ENCODE measurements at places on chromosomes 5 and 9.
A peak's percentile ranks its signal among the peaks of the same experiment; 100 is the strongest.

DNA sequence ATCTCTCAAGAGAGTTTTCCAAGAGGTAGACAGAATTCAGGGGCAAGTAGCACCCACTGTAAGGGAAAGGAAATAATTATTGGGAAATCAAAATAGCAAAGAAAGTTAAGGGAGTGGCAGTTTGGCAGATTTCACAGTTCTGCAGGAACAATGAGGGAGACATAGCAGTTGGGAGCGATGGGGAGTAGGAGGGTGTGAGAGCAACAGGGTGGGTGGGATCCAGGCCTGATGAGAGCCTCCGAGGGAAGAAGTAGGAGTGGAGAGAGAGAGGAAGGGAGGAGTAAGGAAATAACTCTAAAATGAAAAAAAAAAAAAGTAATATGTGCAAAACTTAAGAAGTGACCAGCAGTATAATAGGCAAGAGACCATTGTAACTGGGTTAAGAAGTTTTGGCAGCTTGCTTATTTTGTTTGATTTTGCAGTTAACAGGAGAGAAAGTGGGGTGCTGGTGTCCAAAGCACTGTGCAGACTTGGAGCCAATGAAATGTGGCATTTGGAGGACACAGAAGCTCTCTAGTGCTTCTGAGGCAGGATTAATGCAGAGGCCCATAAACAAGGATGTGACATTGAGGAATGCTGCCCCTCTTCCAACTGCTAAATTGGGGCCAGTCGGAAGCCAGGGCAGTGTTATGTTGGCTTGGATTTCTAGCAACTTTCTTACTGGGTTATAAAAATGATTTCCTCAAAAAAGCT is 10.2 kb downstream of the TNFAIP8 start:
- no peak for DNase-seq

GRCh38 chr5:149667829-149668330 is 62.2 kb upstream of the PPARGC1B start:
- DNase-seq = no peak

- DNase-seq = no peak
These were observed 154.0 kb upstream of the NFIL3 start for GRCh38 chr9:91577633-91578061.

- DNase-seq = no peak
These were observed 2.7 kb downstream of the PRRC2B start for GRCh38 chr9:131396626-131397025.

GRCh38 chr9:134851020-134851419 is 29.6 kb upstream of the FCN2 start:
- no peak for DNase-seq

DNA sequence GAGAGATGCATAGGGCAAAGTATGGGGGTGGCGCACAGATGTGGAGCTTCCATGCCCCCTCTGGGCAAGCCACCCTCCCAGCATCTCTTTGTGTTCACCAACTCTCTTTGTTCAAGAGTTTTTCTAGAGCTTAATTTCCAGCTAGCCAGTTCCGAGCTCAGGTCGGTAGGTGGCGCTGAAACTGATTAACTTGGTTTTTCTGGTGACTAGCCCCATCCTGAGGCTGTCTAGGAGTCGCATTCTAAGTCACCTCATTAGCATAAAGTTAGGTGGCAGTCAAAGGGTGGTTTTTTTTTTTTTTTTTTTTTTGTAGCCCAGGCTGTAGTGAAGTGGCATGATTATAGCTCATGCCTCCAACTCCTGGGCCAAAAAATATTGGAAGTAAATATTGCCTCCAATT is 476.4 kb downstream of the KDM4C start:
- peak; percentile 22 for DNase-seq

- DNase-seq = peak; percentile 63
These were observed 85.5 kb downstream of the TEK start for GRCh38 chr9:27194401-27195091.

DNA sequence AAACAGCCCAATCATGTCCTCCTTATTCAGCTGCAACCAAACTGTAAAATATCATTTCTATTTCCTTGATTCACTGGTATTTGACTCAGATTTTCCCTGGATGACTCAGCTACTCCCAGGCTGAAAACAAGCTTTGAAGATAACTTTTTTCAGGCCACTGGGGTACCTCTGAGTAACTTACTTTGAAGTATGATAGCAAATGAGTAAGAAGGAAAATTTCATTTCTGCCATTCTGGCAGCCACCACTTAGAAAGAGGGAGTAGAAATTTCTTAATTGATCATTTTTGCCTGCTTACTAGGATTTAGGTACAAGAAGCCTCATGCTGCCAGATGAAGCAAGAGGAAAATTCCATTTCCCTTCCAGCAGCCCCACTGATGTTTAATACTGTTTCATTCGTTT is 247.4 kb downstream of the PRELID2 start:
- peak; percentile 63 for DNase-seq

GRCh38 chr9:16579872-16580432 is 290.5 kb downstream of the BNC2 start:
- no peak for DNase-seq

- DNase-seq = peak; percentile 88
These were observed 175.1 kb upstream of the PITX1 start for GRCh38 chr5:135208903-135209721.

DNA sequence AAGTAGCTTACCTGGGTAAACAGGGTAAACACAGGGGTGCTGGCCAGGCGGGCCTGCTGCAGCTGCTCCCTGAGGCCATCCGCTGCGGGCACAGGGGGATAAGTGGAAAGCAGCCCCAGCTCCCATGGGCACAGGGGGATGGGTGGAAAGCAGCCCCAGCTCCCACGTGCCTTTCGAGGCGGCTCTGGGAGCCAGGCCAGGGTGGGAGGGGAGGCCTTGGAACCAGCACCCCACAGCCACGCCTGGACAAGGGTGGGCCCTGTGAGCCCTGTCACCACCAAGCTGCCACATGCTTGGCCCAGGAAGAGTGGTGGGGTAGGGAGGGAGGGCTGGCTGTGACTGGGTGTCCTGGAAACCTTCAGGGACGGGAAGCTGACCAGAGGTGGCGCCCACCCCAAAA is 7.8 kb upstream of the CARD9 start:
- no peak for DNase-seq

DNA sequence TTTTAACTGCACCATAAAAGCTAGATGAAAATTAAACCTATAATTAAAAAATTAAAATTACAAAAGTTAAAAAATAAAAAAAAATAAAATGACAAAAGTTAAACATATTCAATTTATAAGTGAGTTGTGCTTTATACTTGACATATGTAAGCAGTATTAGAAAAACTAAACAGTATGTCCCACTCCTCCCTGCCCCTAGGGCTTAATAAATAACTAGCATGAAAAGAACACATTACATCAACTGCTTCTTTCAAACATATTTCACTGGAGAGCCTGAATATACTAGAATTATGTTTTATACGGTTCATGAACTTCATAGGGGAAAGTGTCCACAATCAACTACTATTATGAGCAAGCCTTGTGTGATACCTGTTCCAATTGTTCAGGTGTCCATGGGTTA is 47.6 kb downstream of the ECPAS start:
- DNase-seq = no peak

GRCh38 chr9:132498531-132499210 is 83.7 kb upstream of the BARHL1 start:
- DNase-seq = peak; percentile 59

DNA sequence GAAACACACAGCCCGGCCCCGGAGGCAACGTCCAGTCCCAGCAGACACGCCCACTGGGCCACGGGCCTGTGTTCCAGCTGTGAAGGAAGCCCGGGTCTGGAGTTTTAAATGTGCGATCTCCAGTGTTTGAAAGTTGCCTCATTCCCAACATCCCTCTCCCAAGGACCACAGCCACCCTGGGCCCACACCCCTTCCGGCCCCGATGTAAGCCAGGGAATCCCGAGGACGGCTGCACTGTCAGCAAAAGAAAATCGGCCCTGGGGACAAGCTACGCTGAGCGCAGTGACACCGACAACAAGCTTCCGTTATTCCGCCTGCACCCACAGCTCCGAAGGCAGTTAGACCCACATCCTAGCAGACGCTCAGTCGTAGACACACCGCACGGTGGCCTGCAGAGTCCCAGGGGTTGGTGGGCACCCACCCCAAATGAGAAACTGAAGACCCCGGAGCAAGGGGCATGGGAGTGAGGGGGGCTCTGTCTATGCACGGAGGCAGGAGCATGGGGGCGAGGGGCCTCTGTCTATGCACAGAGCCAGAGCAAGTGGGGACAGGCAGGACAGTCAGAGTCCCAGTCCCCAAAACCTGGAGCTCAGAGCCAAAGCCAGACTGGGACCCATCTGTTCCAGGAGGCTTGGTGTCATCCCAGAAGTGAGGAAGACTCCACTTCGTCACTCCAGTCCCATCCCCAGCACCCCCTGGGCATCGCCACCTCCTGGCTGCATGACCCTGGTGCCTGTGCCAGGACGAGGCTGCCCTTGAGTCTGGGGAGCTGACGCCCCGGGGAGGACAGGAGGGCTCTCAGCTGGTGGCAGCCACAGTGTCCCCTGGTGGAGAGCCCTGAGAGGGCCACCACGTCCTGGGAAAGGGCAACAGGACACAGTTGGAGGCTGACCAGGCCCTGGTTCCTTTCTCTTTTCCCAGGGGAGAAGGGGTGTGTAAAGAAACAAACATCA is 23.4 kb downstream of the GLT6D1 start:
- no peak for DNase-seq

GRCh38 chr9:124810663-124811355 is 33.9 kb downstream of the OLFML2A start:
- peak; percentile 90 for DNase-seq

DNA sequence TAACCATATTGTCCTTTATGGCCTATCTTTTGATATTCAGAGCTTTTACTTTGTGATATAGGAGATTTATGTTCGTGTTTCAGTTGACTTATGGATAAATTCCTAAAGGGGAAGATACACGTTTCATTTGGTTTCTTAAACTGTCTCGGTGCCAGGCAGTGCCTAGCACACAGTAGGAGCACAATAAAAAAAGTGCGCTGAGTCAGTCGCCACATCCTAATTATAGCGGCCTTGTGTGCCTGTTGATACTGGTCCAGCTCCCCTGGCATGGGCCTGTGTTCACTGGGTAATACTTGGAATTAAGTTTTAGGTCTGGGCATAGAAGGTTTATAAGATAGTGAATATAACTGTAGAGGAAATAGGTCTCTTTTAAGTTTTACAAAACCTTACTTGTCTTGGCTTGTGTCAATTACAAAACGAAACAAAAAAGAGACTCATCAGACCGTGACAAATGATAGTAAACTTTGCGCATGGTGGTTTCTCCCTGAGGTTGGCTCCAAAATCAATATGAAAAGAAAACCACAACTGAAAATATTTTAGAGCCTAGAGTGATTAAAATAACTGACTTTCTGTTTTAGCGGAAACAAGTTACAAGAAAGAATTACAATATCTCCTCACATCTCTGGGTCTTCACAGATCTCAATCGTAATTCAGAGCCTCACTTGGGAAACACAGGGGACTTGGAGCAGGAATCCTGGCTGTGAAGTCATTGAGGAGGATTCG is 84.8 kb downstream of the MVB12B start:
- no peak for DNase-seq

DNA sequence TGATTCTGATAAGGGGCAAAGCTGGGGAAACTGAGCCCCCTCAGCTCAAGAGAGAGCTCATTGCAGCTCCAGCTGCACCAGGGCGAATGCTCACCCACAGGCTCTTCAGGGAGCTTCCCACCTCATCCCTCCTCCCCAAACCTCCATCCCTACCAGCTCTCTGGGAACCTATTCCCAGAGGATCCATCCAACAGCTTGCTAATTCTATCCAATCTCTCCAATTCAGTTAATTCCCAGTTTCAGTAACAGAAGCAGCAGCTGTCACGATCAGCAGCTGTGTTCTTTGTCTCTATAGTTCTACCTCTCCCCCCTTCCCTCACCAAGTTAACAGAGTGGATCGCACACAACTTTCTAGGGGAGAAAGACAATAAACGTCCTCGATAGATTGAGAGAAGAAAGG is 135.5 kb upstream of the EFNA5 start:
- DNase-seq = no peak

DNA sequence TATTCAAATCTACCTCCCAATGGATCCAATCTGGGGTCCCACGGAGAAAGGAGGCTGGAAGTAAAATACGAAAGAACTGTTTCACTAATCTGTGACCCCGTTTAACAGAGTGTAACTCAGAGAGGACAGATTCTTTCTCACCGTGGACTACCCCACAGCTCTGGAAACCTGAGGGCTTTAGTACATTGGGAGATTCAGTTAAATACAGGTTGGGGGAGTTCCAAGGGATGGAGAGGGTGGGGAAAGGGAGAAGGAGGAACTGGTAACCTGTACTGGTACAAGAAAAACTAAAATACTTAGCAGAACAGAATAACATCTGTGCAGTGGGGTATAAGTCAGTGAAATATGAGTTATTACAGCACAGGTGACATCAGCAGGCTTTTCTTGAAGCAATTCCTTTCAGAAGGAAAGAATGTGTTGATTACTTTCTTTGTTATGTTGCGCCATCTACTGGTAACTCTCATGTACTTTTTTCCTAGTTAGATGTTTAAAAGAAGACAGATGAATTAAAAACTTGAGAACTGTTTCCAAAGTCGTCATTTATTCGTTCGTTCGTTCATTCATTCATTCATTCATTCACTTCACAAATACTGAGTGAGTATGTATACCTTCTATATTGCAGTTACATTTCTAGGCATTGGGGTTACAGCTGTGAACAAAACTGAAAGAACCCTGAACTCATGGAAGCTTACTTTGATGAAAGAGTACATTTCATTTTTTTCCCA is 30.0 kb upstream of the STOM start:
- peak; percentile 24 for DNase-seq

DNA sequence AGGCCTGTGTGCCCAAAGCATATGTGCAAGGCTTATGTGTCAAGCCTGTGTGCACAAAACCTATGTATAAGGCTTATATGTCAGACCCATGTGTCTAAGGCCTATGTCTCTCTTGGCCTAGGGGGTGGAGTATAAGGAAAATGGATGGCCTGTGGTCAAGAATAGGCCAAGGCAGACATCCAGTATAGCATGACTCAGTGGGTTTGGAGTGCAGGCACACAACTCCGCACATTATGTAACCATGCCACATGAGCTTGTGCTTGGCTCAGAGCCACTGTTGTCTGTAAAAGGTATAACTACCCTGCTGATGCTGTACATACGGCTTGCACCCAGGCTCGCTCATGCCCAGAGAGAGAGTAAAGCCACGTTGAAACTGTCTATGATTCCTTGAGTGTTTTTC is 626.4 kb upstream of the NUDT12 start:
- DNase-seq = no peak

DNA sequence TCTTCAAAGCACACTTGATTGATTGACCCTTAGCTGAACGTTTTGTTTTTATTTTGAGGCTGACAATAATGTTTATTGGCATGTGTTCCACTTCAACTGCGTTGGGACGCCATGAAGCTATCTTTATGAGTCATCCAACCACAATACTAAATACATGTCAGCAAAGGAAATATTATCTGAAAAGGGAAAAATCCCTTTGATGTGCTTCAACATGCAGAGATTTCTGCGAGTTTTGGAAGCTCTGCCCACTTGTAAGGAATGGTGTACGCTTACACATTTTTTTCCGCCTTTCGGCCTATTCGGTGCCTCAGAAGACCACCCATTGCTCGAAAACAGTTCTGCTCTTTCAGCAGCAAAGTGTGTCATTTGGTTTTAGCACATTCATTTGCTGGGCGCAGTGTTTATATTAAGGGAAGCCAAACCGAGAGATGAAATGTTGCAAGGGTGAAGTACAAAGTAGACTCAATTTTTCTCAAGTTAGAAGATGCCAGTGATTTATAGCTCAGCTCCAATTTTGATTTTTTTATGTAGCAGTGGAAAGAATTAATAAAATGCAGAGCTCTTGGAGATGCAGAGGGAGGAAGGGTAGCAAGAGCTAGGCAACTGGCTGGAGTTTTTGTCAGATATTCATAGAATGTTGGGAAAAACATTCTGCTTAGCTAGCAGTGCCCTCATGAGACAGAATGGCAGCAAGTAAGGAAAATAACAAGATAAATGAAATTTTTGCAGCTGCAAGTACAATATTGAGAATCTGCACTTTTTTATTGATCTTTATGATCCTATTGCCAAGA is 68.9 kb downstream of the PRDM6 start:
- peak; percentile 39 for DNase-seq

- no peak for DNase-seq
These were observed 31.5 kb downstream of the SLC22A4 start for GRCh38 chr5:132325691-132326090.

Data from AG08396 (cell line).